Ascending aorta (tissue), 2 donors: ENCODE measurements at places on chromosomes 4 and X. TPM values are rescaled to one million over a fixed set of nuclear protein-coding genes. Genes with fewer than 3 reads are reported as not detected.

DNA sequence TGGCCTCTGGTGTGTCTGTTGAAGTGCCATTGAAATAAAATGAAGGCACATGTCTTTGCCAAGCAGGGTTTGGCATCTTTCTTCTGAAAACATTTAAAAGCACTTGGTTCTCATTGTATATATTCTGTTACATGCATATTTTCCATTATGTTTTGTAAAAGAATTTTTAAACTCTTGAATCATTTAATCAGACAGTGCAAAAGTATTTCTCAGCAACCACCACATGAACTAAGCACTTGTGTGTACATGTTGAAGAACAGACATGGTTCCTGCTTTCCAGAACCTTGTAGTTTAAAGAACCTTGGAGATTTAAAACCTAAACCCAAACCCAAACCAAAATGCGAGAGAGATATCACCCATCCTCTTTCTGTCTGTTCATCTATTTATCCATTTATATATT lies 220.3 kb upstream of the GIMD1 start:
- no peak for DNase-seq

DNA sequence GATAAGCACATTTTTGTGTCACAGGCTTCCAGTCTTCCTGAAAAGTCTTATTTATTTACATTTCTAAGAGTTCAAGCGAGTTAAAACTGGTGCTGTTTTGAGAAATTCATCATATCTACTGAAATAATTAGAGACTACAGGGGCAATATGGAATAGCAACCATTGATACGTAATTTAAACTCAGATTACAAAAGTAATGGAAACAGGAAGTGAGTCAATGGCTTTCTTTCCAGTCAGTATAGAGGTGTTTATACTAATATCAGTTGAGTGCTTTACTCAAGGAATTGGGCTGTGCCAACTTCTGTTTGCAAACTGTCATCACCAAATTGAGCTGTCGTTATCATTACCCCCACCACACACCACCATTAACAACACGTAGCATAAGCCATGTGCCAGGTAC lies 222.7 kb downstream of the COL25A1 start:
- no peak for DNase-seq

GRCh38 chrX:144896323-144896722 lies 351.0 kb upstream of the SPANXN1 start:
- no peak for DNase-seq

GRCh38 chr4:82981138-82981537 lies 29.5 kb downstream of the LIN54 start:
- DNase-seq, result no peak

The CXCL1 gene
- 18.0 TPM for total RNA-seq

The FRMD7 gene
- total RNA-seq, result not detected
